ENCODE measurements at places on chromosomes 12 and 14.

- no peak for DNase-seq
Measured at GRCh38 chr12:116408489-116409250, 131.2 kb upstream of the MED13L start.

- peak; percentile 14 for DNase-seq
Measured at GRCh38 chr14:25055992-25056687, 6.2 kb upstream of the STXBP6 start.

DNA sequence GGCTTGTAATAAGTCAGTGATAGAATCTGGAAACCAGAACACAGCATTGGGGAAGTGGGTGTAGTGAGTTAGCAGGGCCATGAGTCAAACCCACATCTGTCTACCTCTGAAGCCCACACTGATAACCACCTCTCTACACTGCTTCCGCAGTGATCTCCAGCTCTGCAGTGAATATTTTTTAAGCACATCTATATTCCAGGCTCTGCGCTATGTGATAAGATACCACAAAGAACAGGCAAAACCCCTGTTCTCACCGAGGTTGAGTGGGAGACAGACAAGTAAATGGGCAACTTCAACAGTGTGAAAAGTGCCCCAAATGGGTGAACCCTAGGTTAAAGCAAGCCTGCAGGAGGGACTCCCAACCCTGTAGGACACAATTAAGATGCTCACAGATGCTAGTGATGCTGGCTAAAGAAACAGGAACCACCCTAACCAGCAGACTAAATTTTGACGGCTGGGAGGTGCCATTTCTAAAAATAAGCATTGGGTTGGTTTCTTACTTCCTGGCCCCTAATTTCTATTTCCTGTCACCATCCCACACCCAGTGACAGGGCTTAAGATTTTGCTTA is 375.0 kb downstream of the DPF3 start:
- peak; percentile 54 for DNase-seq

GRCh38 chr14:49549446-49549845 is 36.7 kb downstream of the RPS29 start:
- DNase-seq, result no peak

- DNase-seq, result no peak
Measured at GRCh38 chr12:109739747-109740693, 26.4 kb downstream of the FAM222A start.

DNA sequence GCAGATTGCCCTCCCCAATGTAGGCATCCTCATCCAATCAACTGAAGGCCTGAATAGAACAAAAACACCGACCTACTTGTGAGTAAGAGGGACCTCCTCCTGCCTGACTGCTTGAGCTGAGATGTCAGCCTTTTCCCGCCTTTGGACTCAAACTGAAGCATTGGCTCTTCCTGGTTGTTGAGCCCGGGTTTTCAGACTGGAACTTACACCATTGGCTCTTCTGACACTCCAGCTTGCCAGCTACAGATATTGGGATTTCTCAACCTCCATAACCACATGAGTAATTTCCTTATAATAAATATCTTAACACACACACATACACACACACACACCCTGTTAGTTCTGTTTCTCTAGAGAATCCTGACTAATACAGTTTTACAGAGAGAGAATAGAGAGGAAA is 173.4 kb upstream of the NTF3 start:
- DNase-seq, result peak; percentile 7

- DNase-seq, result no peak
Measured at GRCh38 chr14:74457565-74457895, 31.5 kb upstream of the SYNDIG1L start.

DNA sequence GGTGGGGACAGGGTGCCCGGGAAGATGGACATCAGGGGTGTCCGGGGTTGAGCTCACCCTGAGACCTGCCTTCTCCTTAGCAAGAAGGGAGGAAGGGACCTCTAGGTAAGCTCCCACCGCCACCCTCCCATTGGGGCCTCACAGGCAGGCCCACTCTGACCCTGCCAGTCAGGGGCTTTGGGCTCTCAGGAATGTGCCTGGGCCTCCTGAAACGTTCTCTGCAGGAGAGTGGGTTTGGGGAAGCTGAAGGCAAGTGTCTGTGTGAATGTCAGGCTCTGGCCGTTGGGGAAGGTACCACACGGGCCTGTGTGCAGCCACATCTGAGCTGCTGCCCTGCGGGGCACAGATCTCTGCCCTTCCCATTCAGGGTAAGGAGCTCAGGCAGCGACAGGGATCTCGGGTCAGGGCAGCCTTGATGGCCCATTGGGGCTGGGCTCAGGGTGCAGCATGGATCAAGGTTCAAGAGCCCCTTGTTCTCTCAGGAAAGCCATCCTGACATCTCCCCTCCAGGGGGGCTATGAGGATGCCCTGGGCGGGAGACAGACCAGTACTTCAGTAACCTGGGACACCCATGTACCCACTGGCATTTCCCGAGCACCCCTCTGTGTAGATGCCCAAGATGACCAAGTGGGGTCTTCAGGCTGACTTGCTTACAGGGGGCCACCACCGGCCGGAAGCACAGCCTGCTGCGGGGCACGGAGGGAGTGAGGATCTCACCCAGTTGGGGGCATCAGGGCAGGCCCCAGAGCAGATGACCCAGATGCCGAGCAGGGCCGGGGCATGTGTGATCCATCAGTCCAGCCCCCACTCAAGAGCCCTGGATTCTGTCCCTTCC is 29.7 kb downstream of the FAM222A start:
- DNase-seq, result no peak

DNA sequence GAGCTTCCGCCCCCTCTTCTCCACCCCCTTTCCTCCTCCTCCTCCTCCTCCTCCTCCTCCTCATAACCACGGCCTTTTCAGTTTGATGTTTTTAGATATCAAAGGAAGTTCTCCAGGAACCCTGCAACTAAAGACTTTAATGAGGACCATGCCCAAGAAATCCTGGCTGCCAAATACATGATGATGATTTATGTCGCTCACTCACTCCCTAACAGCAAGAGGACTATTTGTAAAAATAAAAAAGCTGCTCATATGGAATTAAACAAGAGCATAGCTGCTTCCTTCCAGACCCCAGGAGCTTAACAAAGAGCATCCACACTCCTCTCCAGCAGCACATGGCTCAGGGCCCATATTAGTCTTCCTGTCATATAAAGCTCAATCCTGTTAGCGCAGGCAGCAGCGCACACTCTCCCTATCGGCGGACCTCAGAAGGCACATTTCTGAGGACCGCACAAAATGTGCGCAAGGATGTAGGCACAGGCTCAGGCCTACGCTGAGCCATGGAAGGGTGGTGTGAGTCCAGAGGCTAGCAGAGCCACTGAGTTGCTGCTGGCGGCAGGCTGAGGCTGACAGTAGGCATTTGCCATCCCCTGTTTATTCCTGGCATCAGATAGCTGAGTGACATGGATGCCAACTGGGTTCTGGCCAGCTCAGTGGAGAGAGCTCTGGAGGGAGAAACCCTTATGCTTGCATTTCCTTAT is 232.8 kb downstream of the MSRB3 start:
- DNase-seq, result no peak

GRCh38 chr14:91324606-91325575 is 80.4 kb upstream of the GPR68 start:
- peak; percentile 49 for DNase-seq

GRCh38 chr12:1488908-1489381 is 105.4 kb downstream of the FBXL14 start:
- peak; percentile 56 for DNase-seq

DNA sequence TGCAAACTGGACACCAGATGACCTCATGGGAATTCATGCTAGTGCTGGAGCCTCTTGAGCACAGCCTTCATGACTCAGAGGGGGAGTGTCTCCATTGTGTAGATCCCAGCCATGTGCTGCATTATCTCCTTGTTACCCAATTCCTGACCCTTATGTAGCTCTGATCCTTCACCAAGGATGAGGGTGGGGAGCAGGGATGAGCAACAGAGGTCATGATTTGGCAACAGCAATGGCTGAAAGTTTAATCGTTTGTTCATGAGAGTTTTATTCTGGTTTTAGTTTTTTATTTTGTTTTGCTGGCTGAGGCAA is 9.5 kb upstream of the BDKRB1 start:
- DNase-seq, result peak; percentile 39

DNA sequence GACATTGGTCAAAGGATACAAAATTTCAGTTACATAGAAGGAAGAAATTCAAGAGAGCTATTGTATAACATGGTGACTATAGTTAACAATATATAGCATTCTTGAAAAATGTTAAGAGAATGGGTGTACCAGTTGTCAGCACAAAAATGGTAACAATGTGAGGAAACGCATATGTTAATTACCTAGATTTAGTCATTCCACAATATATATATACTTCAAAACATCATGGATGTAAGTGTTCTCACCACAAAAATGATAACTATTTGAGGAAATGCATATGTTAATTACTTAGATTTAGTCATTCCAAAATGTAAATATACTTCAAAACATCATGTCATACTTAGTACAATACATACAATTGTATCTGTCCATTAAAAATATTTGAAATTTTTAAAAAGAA is 540.4 kb upstream of the MGAT4C start:
- no peak for DNase-seq

GRCh38 chr12:77010691-77011548 is 54.4 kb downstream of the E2F7 start:
- DNase-seq, result peak; percentile 68

DNA sequence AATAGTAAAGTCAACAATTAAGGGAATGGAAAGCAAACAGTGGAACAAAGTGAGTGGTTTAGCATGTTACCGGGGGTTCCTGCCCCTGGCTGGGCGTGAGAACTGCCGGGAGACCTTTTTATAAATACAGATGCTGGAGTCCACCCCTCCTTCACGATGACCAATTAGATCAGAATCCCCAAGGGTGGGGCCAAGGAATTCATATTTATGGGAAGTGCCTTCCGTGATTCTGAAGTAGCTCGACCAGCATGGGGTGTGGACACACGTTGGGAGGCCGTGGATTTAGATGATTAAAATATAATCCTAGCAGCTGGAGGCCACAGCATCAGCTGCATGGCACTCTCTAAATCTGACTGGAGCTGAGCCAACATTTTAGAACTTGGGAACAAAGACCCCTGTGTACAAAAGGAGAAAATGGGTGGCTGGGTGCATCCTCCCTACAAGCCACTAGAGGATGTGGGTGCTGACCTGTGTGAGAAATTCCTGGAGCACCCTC is 87.9 kb downstream of the SRRM4 start:
- DNase-seq, result no peak

DNA sequence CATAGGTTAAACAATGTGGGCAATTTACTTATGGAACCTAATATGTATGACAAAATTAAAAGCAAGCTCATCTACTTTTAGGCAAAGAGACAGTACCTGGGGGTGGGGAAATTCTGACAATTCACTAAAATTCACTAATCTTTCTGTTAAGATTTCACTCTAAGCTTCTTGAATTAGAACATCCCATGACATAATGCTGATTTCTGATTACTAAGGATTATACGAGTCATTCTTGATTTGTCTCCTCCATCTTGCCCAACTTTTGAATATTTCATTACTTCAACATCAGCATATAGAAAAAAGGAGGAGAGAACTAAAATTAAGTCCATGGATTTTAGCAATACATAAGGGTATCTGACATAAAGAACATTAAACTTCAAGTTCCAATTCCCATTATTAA is 2.4 kb downstream of the CEP83 start:
- peak; percentile 44 for DNase-seq

DNA sequence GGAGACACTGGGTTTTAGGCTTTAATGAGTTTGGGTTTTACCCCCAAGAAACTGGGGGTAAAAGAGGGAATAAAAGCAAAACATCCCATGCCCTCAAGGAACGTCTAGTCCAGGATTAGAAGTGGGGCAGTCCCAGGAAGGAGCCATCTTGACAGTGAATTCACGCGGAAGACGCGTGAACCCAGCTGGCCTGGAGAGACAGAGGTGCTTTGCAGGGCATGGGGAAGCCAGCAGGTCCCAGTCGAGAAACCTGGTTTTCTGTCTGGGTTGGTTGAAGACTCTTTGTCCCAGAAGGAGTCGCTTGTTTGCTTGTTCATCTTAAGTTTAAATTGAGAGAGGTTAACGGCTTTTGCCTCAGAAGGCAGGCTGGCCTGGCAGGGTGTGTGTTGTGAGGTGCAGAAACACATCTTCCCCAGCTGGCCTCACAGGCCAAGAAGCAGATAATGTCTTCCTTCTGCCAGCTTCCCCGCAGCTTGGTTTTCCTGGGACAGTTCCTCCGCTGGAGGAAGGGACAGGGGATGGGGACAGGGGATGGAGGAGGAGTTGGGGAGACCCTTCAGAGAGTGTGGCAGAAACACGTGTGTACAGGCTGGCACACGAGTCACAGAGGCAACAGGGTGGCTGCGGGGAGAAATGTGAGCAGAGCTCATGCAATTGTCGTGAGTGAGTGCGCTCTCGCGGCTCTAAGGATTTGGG is 18.5 kb upstream of the CD9 start:
- no peak for DNase-seq

GRCh38 chr14:67411820-67412421 is at the start of gene PLEK2:
Gene PLEK2 (minus strand): TSS chr14:67412165. CDS start chr14:67412059, 106 bp downstream.
- peak; percentile 85 for DNase-seq

DNA sequence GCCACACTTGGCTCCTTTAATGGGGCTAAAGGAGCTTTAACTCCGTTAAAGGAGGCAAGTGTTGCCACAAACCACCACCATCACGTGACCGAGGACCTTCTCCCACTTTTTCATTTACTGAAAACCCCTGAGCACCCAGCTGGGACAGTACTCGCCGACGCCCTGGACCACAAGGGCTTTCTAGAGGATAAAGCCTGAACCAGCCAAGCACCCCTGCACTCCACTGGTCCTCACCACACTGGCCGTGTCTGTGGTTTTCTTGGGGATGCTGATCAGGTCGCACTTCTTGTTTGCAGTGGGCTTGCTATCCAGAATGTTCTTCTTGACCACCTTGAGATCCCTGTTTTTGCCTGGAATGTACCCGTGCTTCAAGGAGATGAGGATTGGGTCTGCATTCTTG is 14.7 kb upstream of the SELPLG start:
- no peak for DNase-seq

DNA sequence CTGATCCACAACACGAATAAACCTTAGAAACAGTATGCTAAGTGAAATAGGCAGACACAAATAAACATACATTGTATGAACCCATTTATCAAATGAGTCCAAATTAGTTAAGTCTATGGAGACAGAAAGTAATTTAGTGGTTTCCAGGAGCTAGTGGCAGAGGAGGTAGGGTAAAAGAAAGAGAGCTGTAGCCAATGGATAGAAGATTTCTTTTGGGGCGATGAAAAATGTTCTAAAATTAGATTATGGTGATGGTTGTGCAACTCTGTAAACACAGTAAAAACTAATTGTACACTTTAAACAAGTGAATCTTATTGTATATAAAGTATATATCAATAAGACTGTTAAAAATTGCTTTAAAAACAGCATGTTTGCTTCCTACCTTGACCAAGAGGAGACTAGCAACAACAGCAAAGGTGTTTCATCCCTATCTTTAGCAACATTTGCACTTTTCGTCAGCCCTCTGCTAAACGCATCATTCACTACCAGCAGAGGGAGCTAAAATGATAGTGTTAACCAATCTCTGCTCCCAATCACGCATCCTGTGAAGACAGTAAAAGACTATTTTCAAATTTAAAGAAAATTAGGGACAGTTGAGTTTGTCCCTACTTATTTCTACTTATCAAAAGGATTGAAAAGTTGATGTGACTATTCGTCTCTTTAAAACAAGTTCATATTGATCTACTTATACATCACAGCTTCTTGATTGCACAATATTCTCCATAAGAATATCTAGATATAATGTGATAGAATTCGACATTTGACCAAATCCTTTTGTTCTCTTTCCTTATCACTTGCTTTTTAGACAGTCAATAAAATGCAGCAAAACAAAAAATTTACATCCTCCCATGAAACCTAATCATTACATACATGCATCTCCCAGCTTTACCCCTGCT is 24.0 kb upstream of the LGR5 start:
- DNase-seq, result peak; percentile 71

GRCh38 chr12:19227880-19228210 is 98.3 kb downstream of the PLEKHA5 start:
- no peak for DNase-seq
